ENCODE measurements at places on chromosomes 5 and 9. TPM values are rescaled to one million over a fixed set of nuclear protein-coding genes. Genes with fewer than 3 reads are reported as not detected.

Gene NXNL2
- total RNA-seq: 3.1 TPM

Gene TRIP13
- total RNA-seq: 66.7 TPM

GRCh38 chr9:99663856-99664255 is 157.8 kb upstream of the NR4A3 start:
- DNase-seq: no peak

- DNase-seq: no peak
These were observed 2.5 kb downstream of the KIAA1958 start for GRCh38 chr9:112489039-112489546.

DNA sequence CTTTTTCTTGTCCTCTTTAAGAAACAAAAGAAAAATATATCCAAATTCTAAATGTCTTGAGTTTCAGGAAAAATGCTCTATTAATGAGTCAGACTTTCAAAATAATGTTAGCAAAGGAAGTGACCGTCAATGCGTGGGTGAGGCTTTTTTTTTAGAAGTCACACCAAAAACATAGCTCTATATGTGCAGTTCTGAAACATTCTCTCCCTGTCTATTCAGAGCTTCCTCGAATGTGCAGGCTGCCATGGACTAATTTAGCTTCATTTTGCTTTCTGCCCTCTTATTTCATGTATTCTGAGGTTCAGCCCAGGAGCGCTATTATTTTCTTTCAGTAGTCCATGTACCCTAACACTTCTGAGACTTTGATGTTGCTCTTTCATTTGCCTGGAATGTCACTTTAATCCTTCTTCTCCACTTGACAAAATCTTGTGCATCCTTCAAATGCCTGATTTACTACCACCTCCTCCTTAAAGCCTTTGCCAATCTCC is 72.5 kb upstream of the RASA1 start:
- DNase-seq: no peak

GRCh38 chr9:125990186-125990792 is 243.1 kb downstream of the PBX3 start:
- DNase-seq: no peak
